Activated naive CD4-positive, alpha-beta T cell treated with anti-CD3 and anti-CD28 coated beads, Interleukin-2, amount 50 U/mL, for 16 hours (primary cell): ENCODE measurements at places on chromosomes 3 and 15.

DNA sequence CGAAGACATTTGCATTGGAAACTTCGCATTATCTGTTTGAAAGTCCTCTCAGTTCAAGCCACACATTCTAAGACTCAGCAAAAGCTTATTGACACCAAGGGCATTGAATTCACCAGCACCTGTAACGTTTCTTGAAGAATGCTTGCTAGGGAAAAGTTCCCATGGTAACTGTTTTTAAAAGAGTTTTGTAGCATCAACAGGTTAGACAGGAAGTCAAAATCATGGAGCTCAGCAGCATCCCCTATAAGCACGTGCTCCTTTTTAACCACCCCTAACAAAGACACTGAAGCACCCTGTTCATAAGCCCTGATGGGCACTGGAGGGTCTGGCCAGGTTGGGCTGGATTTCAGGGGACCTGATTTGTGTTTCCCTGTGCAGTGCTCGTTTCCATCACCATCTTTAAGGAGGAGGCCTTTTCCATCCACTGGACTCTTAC lies 229.7 kb upstream of the BHLHE40 start:
- DNase-seq, result no peak

GRCh38 chr3:112629425-112629824 lies 11.5 kb downstream of the CCDC80 start:
- peak; percentile 14 for DNase-seq

- no peak for DNase-seq
Measured at GRCh38 chr3:112646623-112647022, 5.7 kb upstream of the CCDC80 start.

- no peak for DNase-seq
Measured at GRCh38 chr15:58509556-58509955, 77.8 kb downstream of the LIPC start.

DNA sequence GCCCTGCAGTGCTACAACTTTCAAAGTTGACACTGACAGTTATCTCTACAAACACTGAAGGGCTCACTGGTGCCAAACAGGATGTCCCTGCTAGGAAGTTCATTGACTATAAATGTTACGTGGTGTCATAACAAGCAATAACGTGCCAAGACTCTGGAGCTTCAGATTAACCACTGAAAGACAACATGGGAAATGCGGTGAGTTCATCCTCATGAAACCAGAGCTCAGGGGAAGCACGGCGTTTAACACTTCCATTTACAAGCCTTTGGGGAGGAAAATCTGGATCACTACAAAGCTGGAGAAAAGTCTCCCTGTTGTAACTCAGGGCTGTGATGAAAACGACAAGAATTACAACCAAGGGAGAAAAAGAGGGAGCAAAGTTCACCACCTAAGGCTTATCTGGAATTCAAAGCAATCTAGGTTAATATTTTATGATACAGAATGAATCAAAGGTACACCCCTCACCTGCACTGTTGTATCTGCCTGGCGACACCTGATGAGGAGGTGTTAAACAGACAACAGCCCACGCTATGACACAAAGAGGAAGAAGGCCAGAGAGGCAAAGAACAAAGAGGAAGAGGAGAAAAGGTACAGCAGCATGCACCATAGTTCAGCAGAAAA lies 27.0 kb downstream of the SHQ1 start:
- peak; percentile 19 for DNase-seq

DNA sequence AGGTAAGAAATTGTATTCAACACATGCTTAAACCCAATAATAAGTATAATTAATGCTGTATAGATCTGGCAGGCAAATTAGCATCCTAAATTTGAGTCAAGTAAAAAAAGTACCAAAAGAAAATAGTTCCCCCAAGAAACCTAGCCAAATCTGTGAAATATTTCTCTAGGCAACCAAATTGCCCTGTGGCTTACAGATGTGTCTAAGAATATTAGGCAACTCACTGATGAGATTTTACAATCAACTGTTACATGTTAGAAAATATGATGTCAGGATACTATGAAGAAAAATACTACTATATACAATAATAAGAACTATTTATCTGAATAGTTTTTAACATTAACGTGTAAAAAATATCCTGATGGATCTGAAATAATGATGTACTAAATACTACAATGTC lies 397.1 kb downstream of the TIGIT start:
- no peak for DNase-seq

DNA sequence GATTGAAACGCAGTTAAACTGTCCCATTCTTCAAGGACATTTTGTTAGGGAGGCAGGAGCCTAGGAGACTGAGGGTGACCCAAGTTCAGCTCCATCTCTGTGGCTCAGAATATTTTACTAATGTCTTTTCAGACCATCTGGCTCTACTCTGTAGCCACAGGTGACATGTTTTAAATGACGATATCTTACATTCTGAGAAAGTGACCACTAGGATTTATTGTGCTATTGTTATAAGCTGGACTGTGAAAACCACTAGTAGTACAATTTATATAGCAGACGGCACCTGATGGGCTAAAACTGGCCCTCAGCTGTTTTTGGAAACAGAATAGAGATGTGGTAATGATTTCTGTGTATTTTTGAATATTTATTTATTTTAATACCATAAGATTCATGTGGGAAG lies 55.5 kb downstream of the MCF2L2 start:
- DNase-seq, result no peak

GRCh38 chr3:146247911-146248310 lies 3.0 kb downstream of the PLSCR4 start:
- no peak for DNase-seq

DNA sequence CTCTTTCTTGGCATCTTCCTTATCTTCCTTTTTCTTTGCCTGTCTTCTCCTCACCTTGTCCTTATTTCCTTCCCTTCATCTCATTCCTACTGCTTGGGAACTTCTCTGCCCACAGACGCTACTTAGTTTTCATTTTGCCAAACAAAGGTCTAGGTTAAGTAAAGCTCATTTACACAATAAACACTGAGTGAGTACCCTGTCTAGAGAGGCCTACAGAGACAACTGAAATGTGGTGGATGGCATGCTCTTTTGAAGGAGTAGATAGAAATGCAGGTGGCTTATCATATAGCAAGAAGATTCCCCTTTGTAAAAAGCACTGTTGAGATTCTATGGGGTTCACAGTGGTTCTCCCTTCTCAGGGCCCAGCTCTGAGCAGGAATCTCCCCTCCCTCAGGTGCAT lies 319.0 kb downstream of the CNTN3 start:
- no peak for DNase-seq

DNA sequence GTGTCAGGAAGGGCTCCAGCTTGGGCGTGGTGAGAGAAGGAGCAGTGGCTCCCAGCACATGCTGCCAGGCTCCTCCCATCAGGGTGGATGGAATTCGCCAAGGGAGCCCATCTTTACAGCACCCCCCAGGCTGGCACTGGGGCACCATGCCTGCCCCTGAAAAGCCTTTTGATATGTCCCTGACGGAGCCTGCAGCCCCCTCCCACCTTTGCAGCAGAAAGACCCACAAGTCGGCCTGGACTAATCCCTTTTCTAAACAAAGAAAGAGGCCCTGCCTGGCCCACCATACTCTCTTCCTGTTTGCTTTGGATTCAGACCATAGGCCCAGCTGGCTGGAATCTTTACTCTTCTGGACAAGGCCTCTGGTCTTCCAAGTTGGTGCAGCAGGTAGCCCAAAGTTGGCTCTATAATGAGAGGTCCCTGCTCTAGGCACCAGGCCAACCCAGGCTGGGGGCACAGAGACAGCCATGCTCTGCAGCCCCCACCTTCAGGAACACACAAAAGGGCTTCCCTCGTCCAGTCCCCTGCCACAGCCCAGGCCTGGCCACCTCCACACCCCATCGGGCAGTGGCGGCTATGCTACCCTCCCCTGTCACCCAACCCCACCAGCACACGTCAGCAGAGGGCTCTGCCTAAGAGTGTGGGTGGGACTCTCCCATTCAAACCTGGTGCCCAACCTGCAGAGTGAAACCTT lies 5.4 kb downstream of the ANPEP start:
- no peak for DNase-seq

- DNase-seq, result no peak
Measured at GRCh38 chr15:64547275-64547674, 86.9 kb downstream of the ZNF609 start.

GRCh38 chr3:128760042-128760441 lies 34.1 kb downstream of the RAB7A start:
- DNase-seq, result no peak

DNA sequence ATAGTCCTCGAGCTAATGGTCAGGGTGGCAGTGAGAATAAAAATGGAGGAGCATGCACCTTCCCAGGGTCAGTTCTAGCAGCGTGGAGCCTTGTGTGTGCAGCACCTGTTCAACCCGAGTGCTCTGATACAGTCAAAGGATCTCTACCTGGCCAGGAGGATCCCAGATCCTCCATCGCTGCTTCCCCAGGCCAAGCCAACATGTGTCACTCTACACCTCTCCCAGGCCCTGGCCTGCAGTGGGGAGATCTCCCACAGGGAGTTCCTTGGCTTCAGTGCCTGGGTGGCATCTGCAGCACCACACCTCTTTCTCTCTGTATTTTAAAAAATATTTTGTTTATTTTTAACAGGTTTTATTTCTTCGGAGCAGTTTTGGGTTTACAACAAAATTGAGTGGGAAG lies 414.8 kb upstream of the C2CD4B start:
- DNase-seq, result no peak

DNA sequence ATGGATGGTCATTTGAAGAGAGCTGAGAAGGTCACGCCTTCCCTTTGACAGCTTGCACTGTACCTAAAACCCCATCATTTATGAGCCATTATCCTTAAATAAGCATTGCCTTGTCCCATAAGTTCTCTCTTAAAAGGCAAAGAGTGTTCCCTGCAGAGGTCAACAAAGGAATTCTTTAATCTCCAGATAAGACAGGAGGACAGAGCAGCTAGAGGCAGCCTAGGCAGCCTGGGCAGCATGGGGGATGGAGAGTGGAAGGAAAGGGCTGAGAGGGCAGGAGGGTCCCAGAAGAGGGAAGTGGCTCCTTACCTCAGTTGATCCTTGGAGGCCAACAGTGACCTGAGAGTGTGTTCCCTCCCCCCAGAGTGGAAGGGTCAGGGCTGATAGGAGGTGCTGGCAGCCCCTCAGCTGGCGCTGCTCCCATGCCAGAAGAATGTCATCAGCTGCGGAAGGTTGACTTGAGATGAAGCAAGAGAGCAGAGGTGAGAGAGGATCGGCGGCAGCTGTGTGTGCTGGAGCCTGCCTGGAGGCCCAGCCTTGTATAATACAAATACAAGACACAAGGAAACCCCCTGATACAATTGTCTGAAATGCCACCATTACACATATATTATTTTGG lies 12.8 kb downstream of the KBTBD13 start:
- no peak for DNase-seq

DNA sequence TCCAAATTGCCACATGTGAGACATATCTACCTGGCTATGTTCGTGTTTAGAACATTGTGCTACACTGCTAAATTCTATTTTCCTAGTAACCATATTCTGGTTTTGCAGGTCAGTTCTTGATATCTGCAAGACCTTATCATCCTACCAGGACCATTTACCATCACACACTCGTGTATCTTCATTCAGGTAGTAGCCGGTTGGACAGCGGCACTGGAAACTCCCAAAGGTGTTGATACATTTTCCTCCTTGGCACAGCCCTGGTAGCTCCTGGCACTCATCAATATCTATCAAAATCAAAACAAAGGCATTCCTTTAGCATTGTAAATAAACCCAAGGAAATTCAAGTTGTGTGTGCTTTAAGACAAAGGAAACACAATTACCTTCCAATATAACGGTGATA lies 134.2 kb downstream of the DUT start:
- DNase-seq, result no peak

DNA sequence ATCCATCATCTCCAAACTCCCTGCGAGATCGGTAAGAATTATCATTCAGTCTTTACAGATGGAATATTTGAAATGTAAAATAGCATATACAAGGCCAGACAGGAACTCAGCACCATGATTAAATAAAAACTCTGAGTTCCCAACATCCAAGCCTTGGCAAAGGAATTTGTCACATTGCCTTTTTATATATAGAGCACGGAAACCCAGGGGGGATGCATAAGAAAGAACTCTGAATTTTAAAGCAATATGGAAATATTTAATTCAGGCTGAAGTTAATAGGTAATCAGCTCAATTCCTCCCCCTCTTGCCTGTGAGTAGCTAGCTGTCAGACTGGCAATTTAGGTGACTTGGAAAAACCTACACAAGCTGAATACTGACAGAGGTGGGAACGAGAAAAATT lies 217.9 kb upstream of the KCNMB2 start:
- no peak for DNase-seq

DNA sequence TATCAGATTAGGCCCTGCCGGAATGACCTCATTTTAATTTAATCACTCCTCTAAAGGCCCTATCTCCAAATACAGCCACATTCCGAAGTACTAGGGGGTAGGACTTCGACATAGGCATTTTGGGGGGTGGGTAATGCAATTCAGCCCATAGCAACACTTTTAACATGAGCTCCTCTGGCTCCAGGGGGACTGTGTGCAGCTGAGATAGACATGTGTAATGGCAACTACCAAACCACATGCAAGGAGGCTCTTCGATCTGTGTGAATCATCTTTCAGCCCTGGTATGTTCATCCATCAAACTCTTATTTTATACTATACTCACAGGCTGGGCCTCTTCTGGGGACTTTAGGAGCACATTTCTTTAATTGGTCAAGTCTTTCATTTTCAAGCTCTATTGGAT lies 57.4 kb upstream of the PPARG start:
- no peak for DNase-seq

DNA sequence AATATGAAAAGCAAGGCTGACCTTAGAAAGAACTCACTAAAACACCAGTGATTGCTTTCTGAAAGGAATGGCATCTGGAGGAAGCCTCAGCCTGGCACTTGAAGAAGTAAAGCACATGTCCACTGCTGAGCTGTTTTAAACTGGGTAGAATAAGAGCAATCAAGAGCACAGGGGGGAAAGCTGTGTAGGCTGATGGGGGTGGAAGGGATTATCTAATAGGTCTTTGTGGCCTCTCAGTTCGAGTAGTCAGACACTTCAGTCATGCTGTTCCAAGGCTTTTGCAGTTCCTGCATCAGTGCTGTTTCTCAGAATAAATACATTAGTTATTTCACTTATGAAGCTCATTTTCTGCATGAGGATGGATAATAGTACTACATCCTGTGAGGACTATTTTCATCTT lies 22.6 kb downstream of the CCDC191 start:
- no peak for DNase-seq

- DNase-seq, result no peak
Measured at GRCh38 chr15:67999320-68000100, 54.6 kb upstream of the PIAS1 start.

GRCh38 chr3:180646187-180646790 lies 33.0 kb downstream of the CCDC39 start:
- DNase-seq, result no peak

DNA sequence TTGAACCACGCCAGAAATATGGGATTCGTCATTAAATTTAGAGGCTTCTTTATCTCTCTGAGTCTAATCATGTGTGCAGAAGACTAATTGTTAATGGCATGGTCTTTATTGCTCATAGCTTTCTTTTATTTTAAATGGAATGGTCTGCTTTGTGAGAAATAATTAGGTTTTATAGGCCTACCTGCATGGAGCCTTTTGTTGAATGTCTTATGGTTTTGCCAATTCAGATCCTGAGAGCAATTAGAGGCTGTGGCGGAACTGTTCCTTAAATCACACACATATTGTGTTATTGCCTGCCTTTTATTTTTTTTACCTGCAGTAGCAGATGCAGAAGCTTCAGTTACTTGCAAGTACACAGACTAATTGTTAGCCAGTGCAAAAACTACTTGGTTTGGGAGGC lies 306.2 kb downstream of the NLGN1 start:
- no peak for DNase-seq
